ENCODE measurements at places on chromosomes 1 and 21. TPM values are rescaled to one million over a fixed set of nuclear protein-coding genes. Genes with fewer than 3 reads are reported as not detected.

The FAM177B gene
- total RNA-seq: not detected

The CSMD2 gene
- total RNA-seq: 16.6 TPM

The SPOCD1 gene
- 1.3 TPM for total RNA-seq

DNA sequence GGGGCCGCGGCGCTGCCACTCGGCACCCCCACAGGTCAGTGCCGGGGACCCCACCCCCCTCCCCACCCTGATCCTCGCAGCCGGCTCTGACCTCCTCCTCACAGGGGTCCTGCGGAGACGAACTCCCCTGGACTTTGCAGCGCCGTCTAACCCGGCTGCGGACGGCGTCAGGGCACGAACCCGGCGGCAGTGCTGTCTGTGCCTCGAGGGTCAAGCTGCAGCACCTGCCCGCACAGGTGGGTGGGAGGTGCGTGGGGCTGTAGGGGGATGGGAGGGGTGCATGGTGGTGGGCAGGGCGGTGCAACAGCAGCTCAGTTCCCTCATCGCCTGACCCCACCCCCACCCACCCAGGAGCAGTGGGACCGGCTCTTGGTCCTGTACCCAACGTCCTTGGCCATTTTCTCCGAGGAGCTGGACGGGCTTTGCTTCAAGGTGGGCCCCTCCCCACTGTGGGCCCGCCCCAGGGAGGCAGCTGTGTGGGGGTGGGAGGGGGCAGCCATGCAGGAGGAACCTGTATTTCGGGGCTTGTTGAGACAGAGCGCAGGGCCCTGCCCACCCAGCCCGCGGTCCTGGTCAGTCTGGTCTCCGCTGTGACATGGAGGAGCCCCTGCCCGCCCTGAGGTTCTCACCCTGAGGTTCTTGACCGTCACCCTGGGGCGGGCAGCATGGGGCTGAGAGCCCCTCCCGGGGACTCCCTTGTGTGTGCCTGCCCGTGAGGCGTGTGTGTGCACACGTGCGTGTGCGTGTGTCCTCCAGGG, 4.9 kb downstream of the PLEKHN1 start:
- no peak overlapping the region for H3K4me3 ChIP-seq
- H3K27me3 ChIP-seq: peaks cover 40% of the 10 kb centered on the region
- no peak overlapping the region for H3K27ac ChIP-seq
- H3K36me3 ChIP-seq: no peaks in the 10 kb centered on the region
- DNase-seq: no peak

- no peaks in the 10 kb centered on the region for H3K27me3 ChIP-seq
- H3K27ac ChIP-seq: no peak overlapping the region
- no peak overlapping the region for H3K4me3 ChIP-seq
- DNase-seq: no peak
Measured at GRCh38 chr21:42599486-42599885, 53.9 kb upstream of the PDE9A start.

GRCh38 chr1:237927198-237927597, 36.5 kb upstream of the ZP4 start:
- no peak overlapping the region for H3K27ac ChIP-seq
- H3K36me3 ChIP-seq: no peaks in the 10 kb centered on the region
- no peak overlapping the region for H3K4me3 ChIP-seq
- H3K27me3 ChIP-seq: no peaks in the 10 kb centered on the region
- no peak for DNase-seq

DNA sequence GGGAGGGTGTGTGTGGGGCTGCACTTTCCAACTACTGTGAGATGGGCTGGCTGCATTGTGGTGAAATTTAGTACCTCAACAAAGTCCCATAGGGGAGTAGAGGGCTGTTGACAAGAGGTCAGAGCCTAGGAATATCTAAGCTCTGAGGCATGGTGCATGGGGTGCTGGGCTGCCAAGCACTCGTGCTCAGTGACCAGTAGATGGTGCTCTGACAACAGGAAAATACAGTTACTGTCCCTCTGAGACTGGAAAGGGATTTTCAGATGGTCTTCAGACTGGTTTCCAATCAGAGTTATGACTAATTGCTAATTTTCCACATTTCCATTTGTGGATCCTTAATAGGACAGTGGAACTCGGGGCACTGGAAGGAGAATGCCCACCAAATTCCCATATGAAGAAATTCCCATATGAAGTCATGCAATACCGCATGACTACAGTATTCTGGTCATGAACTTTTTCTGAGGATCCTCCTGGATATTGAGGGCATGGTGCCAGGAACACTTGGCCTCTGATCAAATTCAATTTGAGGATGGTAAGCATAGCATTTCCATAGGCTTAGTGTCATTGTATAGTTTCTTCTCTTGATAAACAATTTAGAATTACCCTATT, 4.1 kb upstream of the CACNA1E start:
- peaks cover 11% of the 10 kb centered on the region for H3K4me1 ChIP-seq
- DNase-seq: peak; percentile 79
- no peaks in the 10 kb centered on the region for H3K36me3 ChIP-seq
- H3K27me3 ChIP-seq: peaks cover 43% of the 10 kb centered on the region
- no peak overlapping the region for H3K27ac ChIP-seq
- no peak overlapping the region for H3K4me3 ChIP-seq
